Stimulated activated CD4-positive, alpha-beta T cell treated with anti-CD3 and anti-CD28 coated beads, TNF-alpha, amount 100 ng/mL, for 1 hour (primary cell): ENCODE measurements at places on chromosomes 6 and 20.

GRCh38 chr20:45372646-45373352 lies 5.3 kb downstream of the TP53TG5 start:
- no peak for DNase-seq

DNA sequence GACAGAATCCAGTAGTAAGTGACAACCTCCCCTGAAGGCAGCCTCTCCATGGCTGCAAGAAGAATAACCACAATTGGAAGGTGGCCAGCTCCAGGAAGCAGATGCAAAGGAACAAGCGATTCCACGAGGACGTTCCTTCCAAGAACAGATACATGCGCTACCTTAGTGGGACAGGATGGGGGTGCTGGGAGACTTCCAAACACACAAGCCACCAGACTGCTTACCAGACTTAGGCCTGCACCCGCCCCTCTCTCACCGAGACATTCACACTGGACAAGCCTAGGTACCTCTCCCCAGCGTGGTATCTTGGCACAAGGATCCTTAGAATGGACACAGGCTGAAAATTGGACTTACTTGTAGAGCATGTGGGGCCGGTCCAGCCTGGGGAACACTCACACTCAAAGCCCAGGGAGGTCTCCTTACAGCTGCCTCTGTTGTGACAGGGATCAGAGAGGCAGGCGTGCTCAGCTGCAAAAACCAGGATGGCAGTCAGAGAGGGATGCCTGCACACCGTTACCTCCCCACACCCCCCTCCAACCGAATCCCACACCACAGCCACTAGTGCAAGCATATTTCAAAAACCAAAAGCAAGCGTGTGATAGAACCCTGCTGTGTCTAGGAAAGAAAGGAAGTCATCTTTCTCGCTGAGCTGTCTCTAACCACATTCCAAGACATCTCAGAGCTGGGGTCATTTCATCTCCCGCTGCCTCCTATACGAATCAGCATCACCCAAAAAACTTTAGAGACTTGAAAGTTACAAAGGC lies 22.4 kb downstream of the JAG1 start:
- no peak for DNase-seq

DNA sequence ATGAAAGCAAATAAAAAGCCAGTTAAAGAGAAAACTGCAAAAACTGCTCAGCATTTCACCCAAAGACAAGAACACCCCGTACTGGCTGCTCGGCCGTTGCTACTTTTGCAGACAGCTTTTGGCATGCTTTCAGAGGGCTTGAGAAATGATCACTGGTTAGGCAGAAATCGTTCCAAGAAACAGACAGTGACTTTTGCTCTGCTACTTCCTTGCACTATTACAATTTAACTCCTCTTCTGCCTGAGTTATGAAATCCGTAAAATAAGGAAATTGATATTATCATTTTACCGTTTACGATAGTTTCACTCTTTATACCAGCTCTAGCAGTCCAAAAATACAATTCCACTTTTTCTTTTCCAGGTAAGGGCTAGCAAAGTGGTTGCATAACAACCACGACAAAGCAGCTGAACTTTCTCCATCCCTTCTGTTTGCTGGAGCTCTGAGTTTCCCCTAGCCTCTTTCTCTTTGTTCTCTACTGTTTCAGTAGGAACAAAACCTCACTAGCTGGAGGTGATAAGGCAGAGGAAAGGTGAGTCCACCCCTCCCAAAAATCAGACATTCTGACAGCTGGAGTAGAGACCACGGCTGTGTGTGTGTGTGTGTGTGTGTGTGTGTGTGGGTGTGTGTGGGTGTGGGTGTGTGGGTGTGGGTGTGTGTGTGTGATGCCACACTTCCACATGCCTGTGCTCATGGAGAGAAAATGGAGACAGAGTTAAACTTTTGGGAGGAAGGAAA lies 191.8 kb upstream of the RREB1 start:
- DNase-seq: no peak

DNA sequence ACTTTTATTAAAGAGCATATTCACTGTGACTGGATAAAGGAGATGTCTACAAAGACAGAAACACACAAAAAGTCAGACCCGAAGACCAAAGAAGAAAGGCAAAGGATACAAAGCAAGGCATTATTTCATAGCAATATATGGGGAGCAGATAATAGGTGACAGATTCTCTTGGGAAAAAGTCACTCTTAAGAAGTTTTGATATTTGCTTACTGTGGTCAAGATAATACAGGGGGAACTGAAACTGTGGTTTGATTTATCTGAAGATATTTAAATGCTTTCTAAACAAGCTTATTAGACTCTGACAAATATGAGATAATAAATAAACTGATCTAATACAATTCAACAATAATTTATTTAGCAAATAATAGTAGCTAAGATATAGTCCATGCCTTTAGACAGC lies 14.7 kb downstream of the CYP39A1 start:
- no peak for DNase-seq

GRCh38 chr6:108850669-108851465 lies 2.6 kb downstream of the ARMC2 start:
- DNase-seq: no peak

DNA sequence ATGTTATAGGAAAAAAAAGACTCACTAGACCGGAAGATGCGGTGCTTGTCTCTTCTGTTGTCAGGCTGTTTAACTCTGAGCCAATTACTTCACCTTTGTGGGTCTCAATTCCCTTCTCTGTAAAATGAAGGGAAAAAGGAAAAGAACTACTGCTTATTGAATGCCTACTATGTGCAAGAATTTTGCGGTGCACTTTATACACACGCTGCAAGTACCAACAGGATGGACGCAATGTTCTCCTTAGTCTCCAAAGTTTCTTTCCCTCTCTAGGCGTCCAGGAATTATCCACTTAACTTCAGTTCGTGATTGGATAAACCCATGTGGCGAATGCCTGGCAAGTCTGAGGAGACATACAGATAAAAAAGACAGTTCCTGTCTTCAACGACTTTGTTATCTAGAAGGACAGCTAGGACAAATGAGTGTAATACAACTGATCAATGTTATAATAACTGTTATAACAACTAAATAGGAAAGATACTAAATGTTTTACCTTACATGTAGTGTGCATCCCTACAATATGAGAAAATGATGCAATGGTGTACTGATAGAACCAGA lies 69.0 kb upstream of the JARID2 start:
- DNase-seq: no peak

GRCh38 chr6:137731600-137731959 lies 135.5 kb upstream of the TNFAIP3 start:
- no peak for DNase-seq

GRCh38 chr20:15317546-15318232 lies 980.3 kb upstream of the FLRT3 start:
- no peak for DNase-seq

- DNase-seq: no peak
These were observed 54.2 kb downstream of the NCOA7 start for GRCh38 chr6:125844989-125845388.

DNA sequence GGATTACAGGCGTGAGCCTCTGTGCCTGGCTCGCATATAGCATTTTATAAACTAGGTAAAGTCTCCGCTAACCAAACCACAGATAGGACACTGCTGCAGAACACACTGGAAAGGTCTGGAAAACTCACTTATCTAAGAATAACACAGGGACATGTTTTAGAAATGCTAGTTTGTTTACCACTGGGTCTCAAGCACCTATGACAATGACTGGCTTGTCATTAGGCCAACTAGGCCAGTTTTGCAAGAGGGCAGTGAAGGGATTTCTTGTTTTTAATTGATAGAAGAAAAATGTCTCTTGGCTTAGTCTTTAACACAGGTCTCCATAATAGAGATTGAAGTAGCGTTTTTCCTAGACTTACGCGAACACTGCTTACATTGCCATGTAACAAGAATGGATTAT lies 201.4 kb downstream of the TMEM242 start:
- no peak for DNase-seq

GRCh38 chr6:168125429-168126001 lies 46.5 kb upstream of the FRMD1 start:
- no peak for DNase-seq

DNA sequence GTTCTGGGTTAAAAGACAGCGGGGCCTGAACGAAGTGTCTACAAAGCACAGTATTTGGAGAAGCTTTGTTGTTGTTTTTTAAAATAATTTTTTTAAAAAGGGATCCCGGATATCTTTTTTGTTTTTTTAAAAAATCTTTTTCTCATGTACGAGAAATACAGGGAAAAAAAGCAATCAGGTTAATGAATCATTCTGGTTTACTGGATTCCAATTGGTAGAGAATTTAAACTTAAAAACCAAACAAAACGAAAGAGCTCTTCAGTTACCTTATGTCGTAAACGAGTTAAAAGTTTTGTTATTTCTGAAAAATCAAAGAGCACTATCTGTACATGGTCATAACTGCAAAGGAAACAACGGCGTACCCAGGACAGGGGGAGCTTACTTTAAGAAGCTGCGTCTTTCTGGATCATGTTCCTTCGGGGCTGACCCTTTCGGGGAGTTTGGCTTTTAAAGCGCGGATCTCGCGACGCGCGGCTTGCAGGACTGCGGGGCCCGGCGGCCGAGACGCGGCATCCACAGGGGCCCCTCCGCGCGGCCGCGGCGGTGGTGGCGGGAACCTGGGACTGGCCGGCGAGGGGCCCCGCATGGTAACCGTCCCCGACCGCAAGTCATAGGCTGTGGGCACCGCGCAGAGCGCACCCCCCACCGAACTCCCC lies 927 bp downstream of the IL20RA start:
- no peak for DNase-seq

DNA sequence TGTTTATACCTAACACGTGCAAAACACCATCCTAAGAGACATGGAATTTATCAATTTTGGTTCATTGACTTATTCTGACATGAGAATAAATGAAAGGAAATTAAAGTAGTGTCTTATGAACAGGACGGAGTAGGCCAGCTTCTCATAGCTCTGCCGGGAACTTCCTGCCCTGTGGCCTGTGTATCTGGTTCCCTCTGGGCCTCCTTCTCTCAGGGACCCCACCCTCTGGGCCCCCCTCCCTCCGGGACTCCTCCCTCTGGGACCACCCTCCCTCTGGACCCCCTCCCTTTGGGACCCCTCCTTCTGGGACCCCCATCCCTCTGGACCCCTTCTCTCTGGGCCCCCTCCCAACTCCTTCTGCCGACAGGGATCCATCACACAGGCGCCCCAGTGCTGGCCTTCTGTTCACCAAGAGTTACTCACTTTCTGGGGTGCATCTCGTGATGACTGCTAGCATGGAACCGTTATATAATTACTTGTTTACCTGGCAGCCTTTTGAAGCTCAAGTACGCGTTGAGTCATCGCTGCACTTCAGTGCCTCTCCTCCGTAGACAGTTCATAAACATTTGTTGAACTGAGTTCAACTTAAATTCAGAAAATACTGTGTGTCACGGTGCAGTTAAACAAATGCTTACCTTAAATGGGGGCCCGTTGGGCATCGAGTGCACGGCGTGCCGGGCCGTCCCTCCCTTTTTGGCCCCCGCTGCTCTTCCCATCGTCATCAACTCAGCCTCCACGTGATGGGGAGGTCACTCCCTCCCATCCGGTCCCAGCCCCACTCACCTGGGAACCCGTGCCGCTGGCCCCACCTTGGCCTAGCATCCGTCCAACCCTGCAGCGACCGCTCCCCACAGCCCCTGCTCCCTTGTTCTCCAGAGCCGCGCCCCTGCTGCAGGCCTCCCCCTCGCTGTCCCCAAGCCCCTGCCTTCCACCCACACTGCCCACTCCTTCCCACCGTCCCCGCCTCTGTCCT lies 8.1 kb downstream of the CCR6 start:
- DNase-seq: no peak

DNA sequence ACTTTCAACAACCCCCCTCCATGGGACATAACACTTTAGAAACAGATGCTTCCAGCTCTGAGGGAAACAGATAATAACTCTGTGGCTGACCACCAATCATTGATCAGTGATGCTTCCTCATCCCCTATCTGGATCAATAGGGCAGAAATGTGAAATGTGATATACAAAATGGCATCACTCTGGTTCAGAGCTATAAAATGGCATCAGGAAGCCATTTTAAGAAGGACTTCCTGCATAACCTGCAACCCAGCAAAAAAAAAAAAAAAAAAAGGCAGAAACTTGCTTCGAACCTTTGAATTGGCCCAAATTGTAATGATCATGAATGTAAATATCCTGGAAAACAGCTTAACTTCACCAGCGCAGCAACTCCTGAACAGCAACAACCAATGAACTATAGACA lies 48.0 kb upstream of the RNGTT start:
- DNase-seq: no peak

- DNase-seq: no peak
These were observed 1.8 kb downstream of the GRIK2 start for GRCh38 chr6:101395345-101395744.

GRCh38 chr6:154245506-154245905 lies 111.1 kb downstream of the IPCEF1 start:
- DNase-seq: no peak

DNA sequence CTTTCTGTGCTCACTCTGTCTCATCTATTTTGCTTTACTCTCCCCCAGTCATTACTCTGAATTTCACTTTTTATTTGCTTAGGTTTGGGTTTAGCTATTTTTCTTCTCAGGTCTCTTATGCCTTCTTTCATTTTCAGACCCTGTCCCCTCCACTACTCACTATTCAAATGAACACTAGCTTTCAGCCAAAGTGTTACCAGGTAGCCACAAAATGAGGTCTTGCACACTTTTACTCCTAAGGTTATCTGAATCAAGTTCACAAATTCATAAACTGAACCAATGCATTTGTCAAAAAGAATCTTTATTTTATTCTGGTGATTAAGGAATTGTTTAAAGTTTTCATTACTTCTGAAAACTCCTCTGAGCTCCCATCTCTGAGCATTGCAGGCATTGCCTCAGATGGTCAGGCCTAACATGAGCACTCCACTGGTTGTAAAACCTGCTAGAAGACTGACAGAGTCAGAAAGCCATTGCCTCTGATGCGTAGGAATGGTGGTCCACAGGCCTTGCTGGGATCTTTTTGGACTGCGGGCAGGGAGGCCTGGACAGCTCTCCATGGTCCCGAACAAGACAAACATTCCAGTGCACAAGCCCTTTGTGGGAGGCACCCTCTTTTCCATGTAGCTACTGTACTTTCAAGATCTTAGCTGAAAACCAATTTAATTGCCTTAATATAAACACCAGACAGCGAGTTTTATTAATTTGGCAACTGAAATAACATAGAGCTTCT lies 48.5 kb downstream of the FYN start:
- no peak for DNase-seq

DNA sequence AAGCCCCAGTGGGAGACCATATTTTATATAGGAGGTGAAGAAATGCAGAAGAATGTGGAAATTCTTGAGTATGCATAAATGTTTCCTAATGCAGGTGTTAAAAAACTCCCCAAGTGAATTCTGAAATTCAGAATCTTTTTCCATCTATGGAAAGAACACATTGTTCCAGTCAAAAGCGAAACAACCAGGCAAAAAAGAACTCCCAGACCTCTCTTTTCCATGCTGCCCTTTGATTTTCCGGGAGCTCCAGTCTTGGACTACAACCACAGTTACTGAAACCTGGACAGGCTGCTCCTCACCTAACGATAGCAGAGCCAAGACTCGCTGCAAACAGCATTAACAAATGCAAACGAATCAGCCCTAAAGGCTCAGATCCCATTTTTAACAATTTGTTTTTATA lies 108.7 kb upstream of the CNKSR3 start:
- no peak for DNase-seq

- DNase-seq: no peak
These were observed 1.1 kb downstream of the USP45 start for GRCh38 chr6:99514089-99514488.

GRCh38 chr6:111709615-111710398 lies 104.1 kb upstream of the TRAF3IP2 start:
- peak; percentile 34 for DNase-seq
